ENCODE measurements at places on chromosomes 16 and 17.
A peak's percentile ranks its signal among the peaks of the same experiment; 100 is the strongest.

DNA sequence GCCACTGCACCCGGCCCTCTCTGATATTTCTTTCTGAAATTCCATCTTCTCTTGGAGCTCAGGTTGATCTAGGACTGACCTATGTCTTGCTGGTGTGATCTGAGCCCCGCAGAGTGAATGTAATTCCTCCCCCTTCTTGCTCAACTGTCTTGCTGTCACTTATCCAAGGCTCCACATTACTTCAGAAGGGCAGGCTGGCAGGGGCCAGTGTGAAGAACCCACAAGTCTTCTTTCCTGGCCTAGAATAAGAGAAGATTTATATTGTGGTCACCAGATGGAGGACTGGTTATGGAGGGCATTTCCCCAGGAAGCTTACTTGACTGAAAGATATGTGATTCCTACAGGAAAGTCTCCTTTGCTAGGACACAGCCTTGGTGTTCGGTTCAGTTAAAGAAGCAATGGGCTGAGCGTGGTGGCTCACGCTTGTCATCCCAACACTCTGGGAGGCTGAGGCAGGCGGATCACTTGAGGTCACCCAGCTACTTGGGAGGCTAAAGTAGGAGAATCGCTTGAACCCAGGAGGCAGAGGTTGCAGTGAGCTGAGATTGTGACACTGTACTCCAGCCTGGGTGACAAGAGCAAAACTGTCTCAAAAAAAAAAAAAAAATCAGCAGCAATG is 13.4 kb downstream of the ITGAL start:
- peak; percentile 37 for DNase-seq

GRCh38 chr17:45628019-45628418 is 137.5 kb upstream of the PLEKHM1 start:
- no peak for DNase-seq

- DNase-seq, result no peak
Observed at GRCh38 chr17:73325527-73325842, 13.7 kb upstream of the CDC42EP4 start.

GRCh38 chr16:73000907-73001521 is 46.9 kb downstream of the ZFHX3 start:
- no peak for DNase-seq

GRCh38 chr16:31201582-31202413 is 762 bp downstream of the PYCARD start:
- DNase-seq, result peak; percentile 21

Data from fibroblast of lung (primary cell).